ENCODE measurements at places on chromosomes 3 and 15.
A peak's percentile ranks its signal among the peaks of the same experiment; 100 is the strongest.

GRCh38 chr15:41878355-41878699 lies 15.5 kb downstream of the SPTBN5 start:
- DNase-seq, result no peak

- DNase-seq, result no peak
Measured at GRCh38 chr3:113552851-113553250, 20.5 kb downstream of the SIDT1 start.

DNA sequence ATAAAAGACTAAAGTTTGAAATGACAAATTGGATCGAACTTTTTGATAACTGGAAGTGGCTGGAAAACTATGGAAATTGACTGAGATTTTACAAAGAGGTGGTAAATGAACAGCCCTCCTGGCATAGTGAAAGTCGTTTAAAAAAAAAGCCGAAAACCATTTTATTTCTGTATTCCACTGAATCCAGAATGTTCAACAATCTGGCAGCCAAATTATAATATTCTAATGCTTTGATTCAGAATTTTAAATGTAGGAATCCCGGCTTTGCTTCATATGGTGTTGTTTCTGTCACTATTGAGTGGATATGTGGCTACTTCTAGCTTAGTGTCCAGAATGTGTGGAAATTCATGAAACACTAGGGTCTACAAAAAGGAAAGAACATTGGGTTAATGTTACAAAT lies 208.9 kb upstream of the DCBLD2 start:
- DNase-seq, result no peak

DNA sequence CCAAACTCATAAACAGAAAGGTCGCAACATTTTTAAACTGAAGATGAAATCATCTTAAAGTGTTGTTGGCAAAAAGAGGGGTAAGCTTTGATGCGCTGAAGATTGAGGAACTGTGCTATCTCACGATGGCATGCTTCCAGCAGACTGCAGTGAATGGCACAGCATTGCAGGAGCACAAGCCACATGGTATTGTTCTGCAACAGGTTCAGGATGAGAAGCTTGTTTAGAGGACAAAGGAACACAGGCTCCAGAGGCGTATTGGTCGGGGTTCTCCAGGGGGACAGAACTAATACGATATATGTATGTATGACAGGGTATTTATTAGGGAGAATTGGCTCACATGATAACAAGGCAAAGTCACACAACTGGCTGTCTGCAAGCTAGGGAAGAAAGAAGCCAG lies 13.8 kb upstream of the PLD1 start:
- DNase-seq, result no peak

DNA sequence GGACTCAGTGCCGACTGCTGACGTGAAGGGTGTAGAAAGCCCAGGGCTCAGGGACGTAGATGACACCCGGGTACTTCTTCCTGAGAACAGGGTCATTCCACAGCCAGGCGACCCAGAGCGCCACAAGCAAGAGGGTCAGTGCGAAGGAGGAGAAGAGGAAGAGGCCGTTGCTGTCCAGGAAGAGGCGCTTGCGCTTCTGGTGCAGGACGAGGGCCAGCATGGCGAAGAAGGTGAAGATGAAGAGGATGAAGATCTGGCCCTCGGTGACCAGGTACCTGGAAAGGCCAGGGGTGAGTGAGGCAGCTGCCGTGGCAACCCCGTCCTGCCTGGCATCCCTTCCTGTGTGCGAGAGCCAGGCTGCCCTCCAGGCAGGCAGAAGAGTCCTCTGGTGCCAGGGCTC lies 3.0 kb upstream of the CALML4 start:
- DNase-seq, result no peak

- DNase-seq, result no peak
Measured at GRCh38 chr3:43638594-43639447, 17.0 kb upstream of the ANO10 start.

GRCh38 chr3:127192576-127193232 lies at the start of gene PRR23E:
TSS of gene PRR23E (plus strand) at chr3:127193131. CDS start at chr3:127196686, 3,555 bp downstream.
- no peak for DNase-seq

- no peak for DNase-seq
Measured at GRCh38 chr3:56787784-56788256, 13.9 kb downstream of the ARHGEF3 start.

DNA sequence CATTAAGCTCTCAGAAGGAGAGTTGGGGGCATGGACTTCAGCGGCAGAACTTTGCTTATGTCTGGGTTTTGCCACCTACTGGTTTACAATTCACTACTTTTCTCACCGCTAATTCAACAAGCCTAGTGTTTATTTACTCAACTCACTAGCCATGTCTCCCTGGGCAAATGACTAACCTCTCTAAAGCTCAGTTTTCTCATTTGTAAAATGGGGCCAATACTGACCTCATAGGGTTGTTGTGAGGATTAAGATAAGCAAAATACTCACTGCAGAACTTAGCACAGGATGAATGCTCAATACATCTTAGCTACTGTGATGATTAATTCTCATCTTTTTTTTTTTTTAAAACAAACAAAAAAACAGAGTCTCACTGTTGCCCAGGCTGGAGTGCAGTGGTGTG lies 106.3 kb downstream of the CADPS start:
- DNase-seq, result no peak

GRCh38 chr3:177833332-177833731 lies 636.0 kb upstream of the TBL1XR1 start:
- peak; percentile 99 for DNase-seq
